ENCODE measurements at places on chromosomes 7 and 10.

- DNase-seq: peak; percentile 35
Measured at GRCh38 chr7:124765401-124766352, at the start of gene GPR37. GPR37 (minus strand) TSS chr7:124765792; CDS start chr7:124764976, 816 bp downstream.

GRCh38 chr10:7157091-7157490 lies 253.7 kb downstream of the SFMBT2 start:
- DNase-seq: peak; percentile 40

- DNase-seq: peak; percentile 57
Measured at GRCh38 chr7:142376356-142376997, 118.6 kb upstream of the PRSS58 start.

- no peak for DNase-seq
Measured at GRCh38 chr10:62348029-62348428, 26.1 kb upstream of the ZNF365 start.

DNA sequence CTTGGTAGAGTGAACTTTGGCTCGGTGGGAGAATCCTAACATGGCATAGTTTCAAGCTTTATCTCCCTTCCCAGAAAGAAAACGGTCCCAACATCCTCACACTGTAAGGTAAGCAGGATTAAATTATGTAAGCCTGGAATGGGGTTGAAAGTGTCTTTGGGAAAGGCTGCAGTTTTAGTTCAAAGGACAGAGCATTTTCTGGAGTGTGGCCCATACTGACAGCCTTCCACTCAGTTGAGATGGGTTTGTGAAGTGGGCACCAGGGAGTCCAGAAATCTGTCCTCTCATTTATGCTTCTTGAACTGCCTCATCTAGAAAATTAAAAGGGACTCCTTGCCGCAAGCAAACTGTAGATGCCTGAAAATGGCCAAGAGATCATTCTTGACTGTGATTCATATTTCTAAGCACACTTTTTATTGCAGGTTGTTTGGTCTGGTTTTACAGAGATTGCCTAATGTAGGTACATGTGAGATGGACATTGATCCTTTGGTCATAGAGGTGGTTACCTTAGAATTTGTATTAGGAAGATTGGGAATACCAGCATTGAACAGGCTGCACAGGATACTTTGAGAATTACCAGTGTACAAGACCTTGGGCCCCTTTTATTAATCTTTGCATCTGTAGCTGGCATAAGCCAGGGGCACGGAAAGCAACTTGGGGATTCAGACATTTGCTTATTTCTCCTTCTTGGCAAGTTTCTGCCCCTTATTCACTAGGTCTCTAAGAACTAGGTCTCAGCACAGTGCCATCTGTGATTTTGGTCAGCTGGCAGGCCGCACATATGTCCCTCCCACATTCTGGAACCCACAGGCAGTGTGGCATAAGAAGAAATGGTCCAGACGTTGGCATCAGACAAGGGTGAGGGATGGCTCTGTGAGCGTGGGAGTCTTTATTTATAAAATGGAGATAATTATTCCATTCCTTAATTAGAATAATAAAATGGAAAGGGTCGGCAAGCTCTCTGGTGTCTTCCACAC lies 125.9 kb downstream of the GLCCI1 start:
- no peak for DNase-seq

GRCh38 chr7:140732416-140732815 lies 35.9 kb downstream of the NDUFB2 start:
- DNase-seq: no peak

DNA sequence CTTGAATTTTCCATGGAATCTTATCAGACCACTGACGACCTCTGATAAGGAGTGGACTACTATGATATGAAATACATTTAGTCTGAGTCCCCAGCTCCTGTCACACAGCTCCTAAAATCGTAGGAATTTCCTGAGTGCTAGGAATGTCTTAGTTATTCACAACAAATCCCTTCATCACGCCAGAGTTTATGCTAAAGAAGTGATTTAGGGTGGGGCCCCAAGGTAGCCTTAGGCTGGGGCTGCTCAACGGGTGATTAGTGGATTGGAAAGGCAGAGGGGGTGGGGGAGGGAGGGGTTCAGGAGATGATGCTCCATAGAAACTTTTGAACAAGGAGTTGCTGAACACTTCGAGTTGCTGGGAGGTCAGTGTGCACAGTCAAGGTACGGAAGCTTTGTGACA lies 7.0 kb upstream of the TET1 start:
- DNase-seq: no peak

DNA sequence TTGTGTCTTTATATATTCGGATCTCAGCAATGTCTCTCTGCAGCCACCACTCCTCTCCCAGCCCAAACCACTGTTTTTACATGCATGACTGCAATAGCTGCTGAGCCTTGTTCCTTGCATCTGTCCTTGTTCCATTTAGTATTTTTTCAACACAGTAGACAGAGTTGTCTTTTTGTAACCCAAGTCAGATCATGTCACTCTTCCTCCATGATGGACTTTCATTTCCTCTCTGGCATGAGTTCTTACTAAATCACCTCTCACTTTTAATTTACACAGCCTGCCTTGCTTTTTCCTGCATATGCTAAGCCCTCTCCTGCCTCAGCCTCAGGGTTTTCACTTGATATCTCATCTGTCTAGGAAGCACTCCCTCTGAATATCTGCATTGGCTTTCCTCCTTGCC lies 353.2 kb downstream of the HGF start:
- peak; percentile 27 for DNase-seq

DNA sequence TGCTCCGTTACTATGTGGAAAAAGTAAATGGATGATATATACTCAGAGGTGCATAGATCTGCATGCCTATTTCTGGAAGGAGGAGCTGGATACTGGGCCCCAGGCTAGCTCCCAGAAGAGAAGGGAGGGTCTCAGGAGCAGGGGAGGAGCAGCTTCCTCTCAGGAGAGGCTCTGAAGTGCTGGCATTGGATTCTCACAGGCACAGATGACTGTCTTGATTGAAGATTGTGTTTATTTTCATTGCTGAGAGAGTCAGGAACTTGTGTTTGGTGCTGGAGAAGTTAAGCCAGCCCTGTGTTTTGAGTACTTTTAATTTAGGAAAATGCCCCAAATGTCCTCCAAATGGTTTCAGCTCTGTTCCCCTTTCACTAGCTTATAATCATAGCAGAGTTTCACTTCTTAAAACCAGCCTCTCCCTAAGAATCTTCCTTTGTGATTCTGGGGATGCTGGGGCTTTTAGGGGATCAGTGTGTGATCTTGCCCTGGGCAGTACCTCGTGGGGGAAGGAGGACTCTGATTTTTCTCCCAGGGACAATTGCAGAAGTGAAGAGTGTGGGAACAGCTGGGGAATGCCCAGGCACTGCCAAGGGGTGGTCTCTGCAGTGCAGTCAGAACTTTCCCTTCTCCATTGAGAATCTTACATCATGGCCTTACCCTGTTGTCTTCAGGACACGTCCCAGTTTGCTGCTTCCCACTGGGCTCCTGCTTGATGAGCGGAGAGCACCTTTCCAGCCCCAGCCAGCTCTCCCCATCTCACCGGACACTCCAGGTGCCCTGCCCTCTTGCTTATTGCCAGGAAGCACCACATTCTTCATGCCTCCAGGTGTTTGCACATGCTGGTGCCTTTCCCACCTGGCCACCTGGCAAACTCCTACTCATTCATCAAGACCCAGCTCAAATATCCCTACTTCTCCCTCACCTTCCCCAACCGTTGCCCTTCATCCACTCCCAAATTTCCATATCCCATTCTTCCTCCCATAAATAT lies 102.8 kb downstream of the ARHGAP22 start:
- peak; percentile 95 for DNase-seq

DNA sequence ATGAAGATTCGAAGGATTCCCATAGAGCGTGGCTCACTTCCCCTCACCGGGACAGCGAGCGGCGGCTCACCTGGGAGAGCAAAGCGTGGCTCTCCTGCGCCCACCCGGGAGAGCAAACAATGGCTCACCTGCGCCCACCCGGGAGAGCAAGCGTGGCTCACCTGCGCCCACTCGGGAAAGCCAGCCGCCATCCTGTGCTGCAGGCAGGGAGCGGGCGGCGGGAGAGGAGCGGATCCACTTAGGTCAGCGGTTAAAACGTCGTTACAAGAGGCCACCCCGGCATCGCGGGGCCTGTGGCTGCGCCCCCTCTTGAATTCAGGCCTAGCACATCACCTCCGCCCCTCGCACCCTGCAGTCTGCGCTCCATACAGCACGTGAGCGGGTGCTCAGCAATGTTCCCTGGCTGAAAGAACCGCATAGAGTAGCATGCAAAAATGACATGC lies 461 bp upstream of the FIGNL1 start:
- DNase-seq: no peak

DNA sequence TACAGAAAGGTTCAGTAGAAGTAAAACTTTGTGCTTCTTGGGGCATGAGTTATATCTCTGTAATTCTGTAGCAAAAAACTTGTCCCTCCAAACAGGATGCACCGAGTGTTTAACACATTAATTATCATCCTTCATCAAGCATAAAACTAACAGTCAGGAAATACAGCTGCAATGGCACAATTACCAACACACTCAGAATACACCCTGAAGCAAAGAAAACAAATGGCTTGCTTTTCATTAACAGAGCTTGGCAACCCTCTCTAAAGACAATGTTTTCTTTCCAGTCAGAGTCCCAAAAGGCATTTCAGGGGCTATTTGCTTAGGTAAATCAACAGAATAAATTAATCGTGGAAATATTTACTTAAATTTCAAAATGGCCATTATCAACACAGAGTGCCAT lies 107.7 kb downstream of the ICA1 start:
- no peak for DNase-seq

GRCh38 chr7:83870515-83870914 lies 221.6 kb upstream of the SEMA3E start:
- DNase-seq: no peak

DNA sequence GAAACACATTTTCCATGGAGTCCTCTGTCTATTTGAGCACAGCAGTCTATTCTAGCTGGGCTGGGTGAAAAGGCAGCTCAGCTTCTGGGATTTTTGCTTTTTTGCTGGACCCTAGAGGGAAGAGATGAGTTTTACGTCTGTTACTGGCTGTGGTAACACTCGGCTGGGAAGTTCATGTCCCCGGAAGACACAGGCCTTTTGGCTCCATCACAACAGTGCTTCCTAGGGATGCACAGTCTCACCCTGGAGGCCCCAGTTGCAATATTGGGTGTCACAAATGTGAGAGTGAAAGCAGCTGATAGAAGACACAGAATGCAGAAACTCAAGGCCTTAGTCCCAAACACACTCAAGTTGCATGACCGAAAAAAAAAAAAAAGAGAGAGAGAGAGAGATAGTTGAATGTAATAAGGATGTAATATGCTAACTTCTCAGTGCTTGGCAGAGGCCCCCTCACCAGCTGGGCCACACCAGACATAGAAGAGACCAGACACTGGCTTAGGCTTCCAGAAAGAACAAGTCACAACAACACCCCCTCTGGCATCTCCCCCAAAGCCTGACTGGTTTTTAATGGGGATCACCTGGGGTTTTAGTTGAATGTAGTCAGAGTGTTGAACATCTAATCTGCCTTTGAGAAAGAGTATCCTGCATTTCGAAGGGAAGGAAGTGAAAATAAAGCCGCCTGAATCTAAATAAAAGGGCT lies 545.4 kb upstream of the FZD8 start:
- no peak for DNase-seq

- no peak for DNase-seq
Measured at GRCh38 chr10:28711776-28712175, 34.5 kb downstream of the BAMBI start.

DNA sequence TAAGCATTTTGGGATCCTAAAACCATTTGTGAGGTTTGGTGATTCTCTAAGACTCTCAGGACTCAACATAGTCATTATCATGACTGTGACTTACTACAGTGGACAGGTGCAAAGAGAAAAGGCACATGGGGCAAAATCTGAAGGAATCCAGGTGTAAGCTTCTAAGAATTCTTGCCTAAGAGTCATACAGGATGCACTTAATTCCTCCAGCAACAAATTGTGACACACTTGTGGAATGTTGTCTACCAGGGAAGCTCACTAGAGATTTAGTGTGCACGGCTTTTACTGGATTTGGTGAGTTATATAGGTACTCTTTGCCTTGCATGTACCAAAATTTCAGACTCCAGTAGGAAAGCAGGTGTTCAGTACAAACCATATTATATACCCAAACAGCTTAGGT lies 47.9 kb downstream of the WAC start:
- no peak for DNase-seq

GRCh38 chr10:14605231-14605925 lies 169.3 kb downstream of the FAM107B start:
- DNase-seq: peak; percentile 91

DNA sequence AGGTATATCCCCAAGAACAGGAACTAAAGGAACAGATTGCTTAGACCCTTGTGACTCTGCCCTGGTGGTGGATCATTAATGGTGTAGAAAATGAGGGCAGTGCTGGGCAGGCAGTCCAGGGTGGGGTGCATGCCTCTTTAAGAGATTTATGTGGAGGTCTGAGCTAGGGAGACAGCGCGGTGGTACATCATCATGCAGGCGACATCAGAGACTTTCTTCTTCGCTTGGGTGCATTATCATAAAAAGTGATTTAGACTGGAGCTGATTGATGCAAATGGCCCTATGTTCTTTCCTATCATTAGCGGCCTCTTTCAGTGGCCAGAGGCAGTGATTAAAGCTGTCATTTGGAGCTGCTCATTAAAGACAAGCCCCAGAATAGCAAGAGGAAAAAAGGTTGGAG lies 519.1 kb upstream of the GALNT17 start:
- no peak for DNase-seq

DNA sequence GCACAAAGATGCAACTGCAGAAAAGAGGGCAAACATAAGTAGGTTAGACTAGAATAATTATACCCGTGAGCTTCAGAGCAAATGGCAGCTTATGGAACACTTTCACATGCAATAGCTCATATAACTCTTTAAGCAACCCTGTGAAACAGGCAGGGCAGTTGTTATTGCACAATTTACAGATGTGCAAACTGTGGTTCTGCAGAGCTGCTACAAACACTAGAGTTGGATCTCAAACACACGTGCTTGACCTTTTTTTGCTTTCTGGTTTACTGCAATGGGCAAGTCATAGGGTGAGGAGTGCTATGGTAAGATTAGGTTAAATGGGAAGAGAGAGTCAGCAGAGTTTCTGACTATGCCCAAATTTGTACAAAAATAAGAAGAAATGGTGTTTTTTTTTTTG lies 610.8 kb downstream of the GATA3 start:
- DNase-seq: no peak

DNA sequence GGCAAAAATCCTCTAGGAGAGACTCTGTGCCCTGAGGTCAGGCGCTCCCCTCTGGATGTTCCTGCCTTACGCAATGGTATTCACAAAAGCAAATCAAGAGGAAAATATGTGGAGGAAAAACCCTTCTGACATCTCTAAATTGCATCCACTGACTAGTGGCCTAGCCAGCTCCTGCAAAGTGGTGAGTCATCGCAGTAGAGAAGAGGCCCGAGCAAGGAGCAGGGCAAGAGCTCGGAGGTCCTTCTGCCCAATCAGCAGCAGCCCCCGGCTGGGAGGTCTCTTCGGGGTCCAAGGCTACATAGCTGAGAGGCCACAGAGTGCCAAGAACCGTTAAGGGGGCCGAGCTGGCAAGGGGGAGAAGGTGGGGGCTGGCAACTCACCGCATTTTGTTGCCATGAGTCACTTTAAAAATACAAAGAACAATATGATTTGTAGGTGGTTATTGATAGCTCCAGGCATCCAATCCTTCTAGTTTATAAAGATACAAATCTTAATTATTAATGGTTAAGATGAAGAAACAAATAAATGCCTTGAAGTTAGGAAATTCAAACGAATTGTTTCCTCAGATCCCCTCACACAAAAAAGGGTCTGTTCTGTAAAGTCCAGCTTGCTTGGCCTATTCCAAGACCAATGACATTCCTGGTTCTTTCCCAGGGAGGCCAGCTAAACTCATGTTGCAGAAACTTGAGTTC lies 161.6 kb downstream of the PKD1L1 start:
- peak; percentile 69 for DNase-seq

GRCh38 chr10:73646598-73647041 lies 5.3 kb upstream of the MYOZ1 start:
- DNase-seq: no peak

Measured in inflammatory macrophage treated with lipopolysaccharide for 4 hours (primary cell).